Stomach (tissue), 19 donors: ENCODE measurements at places on chromosomes 12 and 14. TPM values are rescaled to one million over a fixed set of nuclear protein-coding genes. Genes with fewer than 3 reads are reported as not detected.

Gene MSRB3
- 98.8 TPM for total RNA-seq

Gene SMAGP
- 13.4 TPM for total RNA-seq

Gene NIN
- total RNA-seq = 39.7 TPM

Gene MUCL1
- not detected for total RNA-seq

Gene LPAR5
- total RNA-seq = 33.0 TPM

Gene ADSS1
- total RNA-seq = 7.0 TPM

Gene SLC6A15
- not detected for total RNA-seq

Gene CEP170B
- total RNA-seq = 51.4 TPM

Gene LMNTD1
- total RNA-seq = not detected

Gene SYT1
- total RNA-seq = 3.1 TPM

Gene SMCO3
- not detected for total RNA-seq

Gene GPRC5A
- 39.5 TPM for total RNA-seq

Gene DDX54
- total RNA-seq = 167 TPM

Gene AHNAK2
- total RNA-seq = 33.8 TPM

Gene LRTM2
- total RNA-seq = not detected

Gene NDUFB1
- 517 TPM for total RNA-seq

Gene DIO2
- 23.2 TPM for total RNA-seq

Gene GUCY2C
- not detected for total RNA-seq

Gene NUBPL
- total RNA-seq = 0.58 TPM

Gene FBLN5
- 76.3 TPM for total RNA-seq

DNA sequence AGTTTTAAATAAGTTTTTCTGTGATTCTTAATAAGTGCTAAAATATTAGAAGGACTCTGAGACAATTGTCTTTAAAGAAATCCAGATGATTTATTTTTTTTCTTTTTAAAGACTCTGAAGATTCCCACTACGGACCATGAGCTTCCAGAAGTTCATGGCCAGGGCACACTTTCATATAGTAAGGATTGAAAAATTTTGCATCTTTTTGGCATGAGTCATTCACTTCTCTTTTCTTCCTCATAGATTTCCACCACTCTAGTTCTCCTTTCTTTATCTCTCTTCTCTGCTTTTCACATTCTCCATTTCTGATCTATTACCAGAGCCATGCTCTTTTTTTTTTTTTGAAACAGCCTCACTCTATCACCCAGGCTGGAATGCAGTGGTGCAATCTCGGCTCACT, 385.8 kb downstream of the FLRT2 start:
- no peaks in the 10 kb centered on the region for H3K36me3 ChIP-seq
- H3K27ac ChIP-seq = no peak overlapping the region
- DNase-seq = no peak
- no peak overlapping the region for H3K4me3 ChIP-seq
- no peaks in the 10 kb centered on the region for H3K4me1 ChIP-seq

- no peaks in the 10 kb centered on the region for H3K27me3 ChIP-seq
- no peaks in the 10 kb centered on the region for H3K36me3 ChIP-seq
- H3K4me3 ChIP-seq = no peak overlapping the region
- no peaks in the 10 kb centered on the region for H3K4me1 ChIP-seq
- no peak overlapping the region for H3K27ac ChIP-seq
These were observed 91.8 kb upstream of the PARP11 start for GRCh38 chr12:3965046-3965445.

DNA sequence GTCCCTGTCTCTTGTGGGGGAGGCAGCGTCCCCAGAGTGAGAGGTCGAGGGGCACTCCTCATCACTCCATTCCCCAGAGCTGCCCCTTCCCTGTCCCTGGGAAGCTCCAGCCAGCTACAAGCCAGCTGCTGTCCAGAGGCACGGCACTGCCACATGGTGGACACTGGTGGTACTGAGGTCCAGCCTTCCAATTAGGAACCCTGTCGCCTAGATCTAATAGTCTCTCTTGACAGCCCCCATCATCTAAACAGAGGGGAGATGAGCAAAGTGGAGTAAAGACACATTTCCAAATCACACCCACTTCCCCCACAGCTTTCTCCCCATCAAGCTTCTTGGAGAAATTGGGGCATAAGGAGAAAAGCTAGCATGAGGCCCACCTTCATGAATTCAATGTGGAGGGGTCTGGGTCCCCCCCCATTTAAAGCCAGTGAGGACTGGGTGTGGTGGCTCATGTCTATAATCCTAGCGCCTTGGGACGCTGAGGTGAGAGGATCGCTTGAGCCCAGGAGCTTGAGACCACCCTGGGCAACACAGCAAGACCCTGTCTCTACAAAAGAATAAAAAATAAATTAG, 2.1 kb upstream of the INHBE start:
- no peaks in the 10 kb centered on the region for H3K36me3 ChIP-seq
- no peak overlapping the region for H3K27ac ChIP-seq
- H3K27me3 ChIP-seq = peaks cover 26% of the 10 kb centered on the region
- H3K4me3 ChIP-seq = no peak overlapping the region

DNA sequence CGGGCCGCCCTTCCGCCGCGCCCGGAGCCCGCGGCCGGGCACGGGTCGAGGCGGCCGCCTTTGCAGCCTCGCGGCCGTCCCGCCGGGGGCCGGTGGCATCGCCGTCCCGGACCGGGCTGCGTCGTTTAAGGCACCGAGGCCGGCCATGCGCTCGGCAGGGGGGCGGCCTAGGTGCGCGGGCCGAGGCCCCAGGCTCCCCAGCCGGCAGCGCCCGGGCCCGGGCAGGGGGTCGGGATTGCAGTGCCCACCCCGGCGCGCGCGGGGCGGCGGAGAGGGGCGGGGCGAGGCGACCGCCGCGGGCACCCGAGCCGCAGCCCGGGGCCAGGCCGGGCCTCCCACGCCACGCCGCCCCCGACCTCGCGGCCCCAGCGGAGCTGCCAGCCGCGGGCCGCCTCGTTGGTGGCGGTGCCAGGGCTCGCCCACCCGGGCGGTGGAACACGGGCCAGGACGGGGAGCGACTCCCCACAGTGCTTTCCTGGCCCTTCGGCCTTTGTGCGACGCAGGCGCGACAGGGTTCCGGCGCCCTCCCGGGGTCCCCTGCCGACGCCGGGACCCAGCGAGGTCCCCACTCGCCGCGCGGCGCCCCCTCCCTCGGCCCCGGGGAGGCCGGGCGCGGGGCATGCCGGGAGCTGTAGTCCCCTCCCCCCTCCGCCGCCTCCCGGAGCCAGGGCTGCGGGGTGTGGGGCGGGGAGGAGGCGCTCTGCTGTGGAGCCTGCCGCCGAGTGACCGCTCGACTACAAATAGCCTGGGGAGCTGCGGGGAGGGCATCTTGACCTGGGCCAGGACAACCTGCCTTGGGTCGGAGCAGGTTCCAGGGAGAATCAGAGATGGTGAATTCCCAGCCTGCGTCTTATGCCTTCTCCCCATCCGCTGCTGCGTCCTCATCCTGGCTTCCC, 769 bp downstream of the FKBP4 start:
- H3K4me3 ChIP-seq = peak overlapping the region; percentile 77
- peaks cover 51% of the 10 kb centered on the region for H3K4me1 ChIP-seq
- peaks cover 33% of the 10 kb centered on the region for H3K36me3 ChIP-seq
- H3K27me3 ChIP-seq = no peaks in the 10 kb centered on the region
- peak overlapping the region; percentile 91 for H3K27ac ChIP-seq

DNA sequence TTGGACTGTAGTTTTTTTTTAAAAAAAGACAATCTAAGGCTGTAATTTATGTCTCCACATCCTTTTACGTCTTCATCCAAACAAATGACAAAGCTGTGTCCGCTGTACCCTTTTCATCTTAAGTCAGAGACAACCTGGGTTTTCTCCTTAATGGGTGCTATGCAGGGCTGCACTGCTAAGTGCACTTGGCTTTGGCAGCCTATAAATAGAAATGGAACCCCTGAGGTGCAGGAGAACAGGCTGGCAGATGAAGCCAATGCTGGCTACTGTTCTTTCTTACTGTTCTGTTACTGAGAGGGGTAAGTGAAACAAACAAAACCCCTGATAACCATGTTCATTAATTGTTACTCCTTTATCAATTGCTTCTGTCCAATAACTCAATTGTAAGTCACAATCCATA, 47.1 kb upstream of the KICS2 start:
- no peak overlapping the region for H3K4me3 ChIP-seq
- no peaks in the 10 kb centered on the region for H3K36me3 ChIP-seq
- no peaks in the 10 kb centered on the region for H3K27me3 ChIP-seq

GRCh38 chr12:127052511-127053232, 1214.3 kb upstream of the TMEM132C start:
- DNase-seq = no peak
- no peak overlapping the region for H3K27ac ChIP-seq
- no peaks in the 10 kb centered on the region for H3K36me3 ChIP-seq
- no peaks in the 10 kb centered on the region for H3K4me1 ChIP-seq
- H3K27me3 ChIP-seq = no peaks in the 10 kb centered on the region
- H3K4me3 ChIP-seq = no peak overlapping the region

DNA sequence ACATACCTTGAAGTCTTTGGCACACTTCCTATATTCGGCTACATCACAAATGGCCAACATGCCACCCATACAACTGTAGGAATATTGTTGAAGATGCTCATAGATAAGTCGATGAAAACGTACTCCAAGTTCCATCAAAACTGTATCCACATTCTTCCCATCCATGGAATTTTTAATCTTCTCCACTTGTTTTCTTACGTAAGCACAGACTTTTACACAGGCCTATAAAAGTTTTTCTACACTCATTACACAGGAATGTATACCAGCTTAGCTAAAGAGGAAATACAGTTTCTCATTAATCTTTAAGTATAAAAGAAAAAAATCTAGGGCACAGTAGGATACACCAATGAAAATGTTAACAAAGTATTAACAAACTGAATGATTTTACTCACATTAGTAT, 59.1 kb downstream of the EXOC5 start:
- no peak for DNase-seq
- H3K36me3 ChIP-seq = peaks cover 77% of the 10 kb centered on the region
- no peaks in the 10 kb centered on the region for H3K27me3 ChIP-seq
- H3K4me3 ChIP-seq = no peak overlapping the region

- H3K27ac ChIP-seq = no peak overlapping the region
- no peak overlapping the region for H3K4me3 ChIP-seq
- no peaks in the 10 kb centered on the region for H3K36me3 ChIP-seq
- DNase-seq = no peak
- H3K27me3 ChIP-seq = no peaks in the 10 kb centered on the region
- peaks cover 43% of the 10 kb centered on the region for H3K4me1 ChIP-seq
These were observed 19.2 kb downstream of the CCDC85C start for GRCh38 chr14:99584823-99585222.

- no peak overlapping the region for H3K27ac ChIP-seq
- DNase-seq = peak; percentile 78
- no peaks in the 10 kb centered on the region for H3K27me3 ChIP-seq
- H3K4me1 ChIP-seq = peaks cover 9% of the 10 kb centered on the region
- H3K36me3 ChIP-seq = no peaks in the 10 kb centered on the region
These were observed 16.5 kb upstream of the KRT78 start for GRCh38 chr12:52865090-52865944.

DNA sequence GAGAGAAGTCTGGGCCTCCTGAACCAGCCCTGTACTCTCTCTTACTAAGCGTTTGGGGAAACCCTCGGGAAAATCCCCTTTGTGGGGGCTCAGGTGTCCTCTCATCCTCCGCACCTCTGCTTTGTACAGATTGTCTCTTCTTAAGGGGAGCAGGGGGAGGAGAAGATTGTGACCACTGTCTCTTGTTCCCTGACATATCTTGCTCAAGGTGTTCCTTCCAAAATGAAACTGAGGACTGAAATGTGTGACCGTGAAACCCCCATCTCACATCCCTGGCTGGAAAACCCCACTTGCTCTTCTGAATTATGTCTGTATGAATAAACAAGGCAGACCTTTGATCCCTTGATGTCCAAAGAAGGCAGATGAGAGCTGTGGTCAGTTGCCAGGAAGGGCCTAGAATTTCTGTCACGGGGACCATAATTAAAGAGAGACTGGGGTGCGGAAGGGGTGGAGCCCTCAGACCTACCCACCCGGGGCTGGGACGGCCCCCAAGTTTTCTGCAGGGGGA, 369.8 kb downstream of the AACS start:
- H3K27ac ChIP-seq = no peak overlapping the region
- peaks cover 4% of the 10 kb centered on the region for H3K27me3 ChIP-seq

DNA sequence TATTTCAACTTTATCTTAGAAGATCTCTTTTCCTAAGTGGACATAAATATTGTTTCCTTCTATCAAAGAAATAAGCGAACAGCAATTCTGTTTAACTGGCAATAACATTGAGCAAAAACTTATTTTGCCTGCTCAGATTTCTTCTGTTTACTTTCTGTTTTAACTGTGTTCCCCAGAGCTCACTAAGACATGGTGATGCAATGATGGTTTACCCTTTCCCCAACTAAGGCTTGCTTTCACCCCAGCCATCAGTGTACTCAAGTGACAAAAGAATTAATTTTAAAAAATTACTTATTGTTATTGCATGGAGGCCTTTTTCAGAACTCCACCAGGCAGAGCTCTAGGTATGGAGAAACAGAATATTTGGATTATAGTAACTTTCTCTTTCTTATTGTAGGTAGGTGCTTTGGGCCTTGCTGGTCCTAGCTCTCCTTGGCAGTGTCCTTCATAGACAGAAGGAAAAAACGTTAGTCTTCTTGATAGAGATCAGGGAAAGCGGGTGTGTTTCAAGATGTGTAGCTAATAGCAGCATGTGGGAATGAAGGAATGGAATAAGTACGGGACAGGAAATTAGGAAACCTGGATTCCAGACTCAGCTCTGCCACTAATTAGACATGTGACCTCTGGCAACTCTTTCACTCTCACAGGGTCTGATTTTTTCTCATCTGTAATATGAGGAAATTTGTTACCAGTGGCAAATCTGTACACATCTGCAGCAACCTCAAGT, 14.6 kb upstream of the DDHD1 start:
- no peak for DNase-seq
- no peaks in the 10 kb centered on the region for H3K27me3 ChIP-seq
- H3K27ac ChIP-seq = no peak overlapping the region
- H3K4me3 ChIP-seq = no peak overlapping the region

GRCh38 chr12:56699020-56699661, 11.1 kb upstream of the PTGES3 start:
- H3K27me3 ChIP-seq = no peaks in the 10 kb centered on the region
- no peak for DNase-seq
- no peak overlapping the region for H3K4me3 ChIP-seq
- no peak overlapping the region for H3K27ac ChIP-seq
- H3K36me3 ChIP-seq = no peaks in the 10 kb centered on the region
- no peaks in the 10 kb centered on the region for H3K4me1 ChIP-seq

- no peaks in the 10 kb centered on the region for H3K27me3 ChIP-seq
- H3K4me1 ChIP-seq = no peaks in the 10 kb centered on the region
- no peak overlapping the region for H3K27ac ChIP-seq
- DNase-seq = peak; percentile 30
- no peaks in the 10 kb centered on the region for H3K36me3 ChIP-seq
These were observed 151.6 kb upstream of the OR4E1 start for GRCh38 chr14:21825149-21825743.

- H3K27me3 ChIP-seq = no peaks in the 10 kb centered on the region
- no peaks in the 10 kb centered on the region for H3K36me3 ChIP-seq
- H3K4me1 ChIP-seq = no peaks in the 10 kb centered on the region
- no peak overlapping the region for H3K27ac ChIP-seq
These were observed 946.2 kb downstream of the BCL11B start for GRCh38 chr14:98325761-98326160.

DNA sequence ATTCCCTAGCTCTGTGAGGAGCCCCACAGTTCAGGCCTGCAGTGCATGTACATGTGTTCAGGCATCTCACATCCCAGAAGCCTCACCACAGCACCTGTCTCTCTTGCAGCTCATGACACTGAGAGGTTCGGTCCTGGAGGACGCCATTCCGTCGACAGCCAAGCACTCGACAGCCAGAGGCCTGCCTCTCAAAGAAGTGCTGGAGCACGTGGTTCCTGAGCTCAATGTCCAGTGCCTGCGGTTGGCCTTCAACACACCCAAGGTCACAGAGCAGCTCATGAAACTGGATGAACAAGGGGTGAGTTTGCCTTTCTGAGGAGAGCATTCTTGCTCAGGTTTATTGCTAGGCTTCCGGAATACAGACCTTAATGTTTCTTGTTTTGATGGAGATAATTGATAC, 308.3 kb upstream of the RGS6 start:
- no peak for DNase-seq
- no peaks in the 10 kb centered on the region for H3K4me1 ChIP-seq
- H3K27me3 ChIP-seq = no peaks in the 10 kb centered on the region
- H3K36me3 ChIP-seq = peaks cover 33% of the 10 kb centered on the region
- H3K27ac ChIP-seq = no peak overlapping the region
